Activated CD4-positive, CD25-positive, alpha-beta regulatory T cell treated with anti-CD3 and anti-CD28 coated beads, Interleukin-2, amount 50 U/mL, for 16 hours (primary cell): ENCODE measurements at places on chromosomes 1 and 21.

- no peak for DNase-seq
These were observed 126.7 kb downstream of the CAMTA1 start for GRCh38 chr1:6911974-6912373.

GRCh38 chr1:185355947-185356346 is 38.9 kb upstream of the IVNS1ABP start:
- DNase-seq = no peak

DNA sequence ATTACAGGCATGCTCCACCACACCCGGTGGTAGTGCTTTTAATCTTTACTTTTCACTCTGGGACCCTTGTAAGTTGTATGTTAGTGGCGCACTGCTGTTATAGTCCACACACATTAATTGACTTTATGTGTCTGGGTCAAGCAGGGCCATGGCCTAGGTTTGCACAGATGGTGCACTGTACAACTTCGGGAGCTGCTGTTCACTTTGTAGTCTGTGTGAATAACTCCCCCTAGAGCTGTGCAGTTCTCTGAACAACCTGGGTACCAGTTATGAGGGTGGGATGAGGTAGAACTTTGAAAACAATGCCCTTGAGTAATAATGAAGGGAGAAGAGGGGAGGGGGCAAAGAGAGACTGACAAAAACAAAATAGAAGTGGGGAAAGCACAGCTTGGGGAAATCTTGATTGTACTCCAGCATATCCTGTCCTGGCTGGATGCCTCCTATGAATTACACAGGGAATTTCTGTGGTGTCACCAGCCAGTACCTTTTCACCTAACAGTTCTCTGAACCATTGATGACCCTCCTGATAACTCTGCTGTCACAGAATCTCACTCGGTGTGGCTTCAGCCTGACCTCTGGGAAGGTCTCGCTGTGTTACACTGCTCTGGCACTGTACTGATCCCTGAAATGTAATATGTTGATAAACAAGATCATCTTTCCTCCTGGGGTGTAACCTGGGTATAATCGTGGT is 2.2 kb downstream of the PTGFRN start:
- no peak for DNase-seq

DNA sequence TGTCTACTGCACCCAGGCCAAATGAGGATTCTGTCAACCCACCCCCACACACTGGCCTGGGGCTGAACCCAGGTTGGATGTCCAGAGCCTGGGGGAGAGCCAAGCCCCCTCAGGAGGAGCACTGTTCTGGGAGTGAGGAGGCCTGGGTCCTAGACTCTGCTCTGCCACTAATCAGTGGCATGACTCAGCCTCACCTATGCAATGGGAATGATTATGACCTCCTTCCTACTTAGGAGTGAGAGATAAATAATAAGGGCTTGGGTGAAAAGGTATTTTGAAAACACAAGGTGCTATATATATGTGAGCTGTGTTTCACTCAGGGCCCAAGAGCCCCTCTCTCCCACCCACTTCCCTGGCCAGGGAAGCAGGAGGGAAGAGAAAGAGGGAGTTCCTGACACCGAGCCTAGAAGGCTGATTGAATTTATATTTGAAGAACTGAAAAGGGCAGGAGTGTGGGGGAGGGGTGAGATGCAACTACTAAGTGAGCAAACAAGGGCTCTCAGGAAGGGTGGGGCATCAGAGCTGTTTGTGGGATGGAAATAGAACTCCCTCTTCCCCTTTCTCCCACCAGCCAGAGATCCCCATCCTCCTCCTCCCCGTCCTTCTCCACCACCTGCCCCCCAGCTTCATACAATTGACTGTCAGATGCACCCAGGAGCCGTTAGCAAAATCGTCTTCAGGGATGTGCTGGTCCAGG is 8.2 kb downstream of the IGSF9 start:
- DNase-seq = no peak

DNA sequence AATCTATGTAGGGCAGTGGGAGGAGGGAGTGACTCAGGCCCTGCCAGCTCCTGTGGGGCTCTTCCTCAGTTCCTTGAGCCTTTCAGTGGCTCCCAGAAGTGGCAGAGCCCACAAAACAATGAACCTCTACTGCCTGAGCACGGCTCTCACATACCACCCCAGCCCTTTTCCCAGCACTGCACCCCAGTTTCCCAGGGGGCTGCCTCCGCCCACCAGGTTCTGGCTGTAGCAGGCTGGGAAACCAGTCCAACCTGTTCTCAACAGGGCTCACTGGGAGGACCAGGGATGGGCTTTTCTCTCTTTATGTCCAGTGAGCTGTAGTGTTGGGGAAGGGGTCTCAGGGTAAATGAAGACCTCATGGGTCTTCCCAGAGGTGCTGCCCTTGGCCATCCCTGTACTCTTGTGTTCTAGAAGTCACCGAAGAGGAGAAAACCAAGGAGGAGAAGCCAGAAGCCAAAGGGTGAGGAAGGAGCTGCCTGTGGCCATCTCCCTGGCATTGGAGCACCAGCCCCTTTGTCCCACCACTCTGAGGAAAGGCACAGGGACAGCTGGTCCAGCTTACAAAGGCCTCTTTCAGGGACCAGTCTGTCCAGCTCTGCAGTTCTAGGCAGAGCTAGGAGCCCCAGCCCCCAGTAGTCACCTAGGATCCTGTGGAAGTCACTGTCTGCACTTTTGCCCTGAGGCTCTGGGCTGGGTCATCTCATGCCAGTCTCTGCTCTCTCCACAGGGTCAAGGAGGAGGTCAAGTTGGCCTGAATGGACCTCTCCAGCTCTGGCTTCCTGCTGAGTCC is 3.5 kb downstream of the MARCKSL1 start:
- DNase-seq = no peak

GRCh38 chr21:43340491-43341377 is 86.2 kb downstream of the SIK1 start:
- DNase-seq = no peak
